Fibroblast of upper back skin (primary cell): ENCODE measurements at places on chromosomes 5 and 9.

- no peak for DNase-seq
These were observed 17.4 kb upstream of the LHX3 start for GRCh38 chr9:136222166-136222905.

DNA sequence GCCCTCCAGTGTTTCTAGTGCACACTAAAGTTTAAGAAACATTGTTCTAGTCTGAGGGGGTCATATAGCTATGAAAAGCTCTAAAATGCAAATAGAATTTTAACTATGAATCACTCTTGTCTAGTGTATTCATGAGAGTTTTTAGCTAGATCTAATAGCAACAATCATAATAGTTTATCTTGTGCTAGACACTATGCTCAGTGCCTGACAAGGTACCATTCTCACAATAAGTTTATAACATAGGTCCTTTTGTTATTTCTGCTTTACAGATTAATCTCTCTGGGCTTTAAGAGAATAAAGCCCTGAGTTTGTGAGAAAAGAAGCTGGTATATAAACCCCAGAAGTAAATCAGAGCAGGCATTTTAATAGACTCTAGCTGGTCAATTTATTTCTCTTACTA, 2120.7 kb downstream of the MAT2B start:
- no peak for DNase-seq

- peak; percentile 89 for DNase-seq
These were observed 80.6 kb upstream of the IL6ST start for GRCh38 chr5:56075361-56075760.

DNA sequence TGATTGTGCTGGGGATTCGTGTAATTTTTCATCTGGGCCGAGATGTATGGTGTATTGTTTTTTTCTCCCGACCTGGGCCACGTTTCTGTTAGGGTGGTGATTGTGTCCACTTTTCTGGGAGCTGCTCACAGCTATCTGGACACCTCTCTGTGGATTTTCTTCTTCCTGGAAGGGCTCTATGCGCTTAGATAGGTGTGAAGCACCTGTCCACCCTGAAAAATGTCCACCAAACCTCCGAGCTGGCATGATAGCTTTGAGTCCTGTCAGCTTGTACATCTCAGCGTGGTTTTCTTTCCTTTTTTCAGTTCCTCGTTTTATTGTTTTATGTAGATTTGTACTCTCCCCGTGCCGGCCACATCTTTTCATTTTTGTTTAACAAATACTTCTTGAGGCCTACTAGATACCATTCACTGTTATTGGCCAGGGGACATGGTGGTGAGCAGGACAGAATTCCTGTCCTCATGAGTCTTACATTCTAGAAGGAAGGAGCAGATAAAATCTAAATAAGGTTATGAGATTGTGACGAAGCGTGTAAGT, 1.1 kb downstream of the UGCG start:
- peak; percentile 16 for DNase-seq

GRCh38 chr5:50958852-50959457, 292.5 kb downstream of the PARP8 start:
- DNase-seq, result peak; percentile 27

GRCh38 chr5:143229896-143230675, 173.4 kb downstream of the NR3C1 start:
- peak; percentile 79 for DNase-seq

DNA sequence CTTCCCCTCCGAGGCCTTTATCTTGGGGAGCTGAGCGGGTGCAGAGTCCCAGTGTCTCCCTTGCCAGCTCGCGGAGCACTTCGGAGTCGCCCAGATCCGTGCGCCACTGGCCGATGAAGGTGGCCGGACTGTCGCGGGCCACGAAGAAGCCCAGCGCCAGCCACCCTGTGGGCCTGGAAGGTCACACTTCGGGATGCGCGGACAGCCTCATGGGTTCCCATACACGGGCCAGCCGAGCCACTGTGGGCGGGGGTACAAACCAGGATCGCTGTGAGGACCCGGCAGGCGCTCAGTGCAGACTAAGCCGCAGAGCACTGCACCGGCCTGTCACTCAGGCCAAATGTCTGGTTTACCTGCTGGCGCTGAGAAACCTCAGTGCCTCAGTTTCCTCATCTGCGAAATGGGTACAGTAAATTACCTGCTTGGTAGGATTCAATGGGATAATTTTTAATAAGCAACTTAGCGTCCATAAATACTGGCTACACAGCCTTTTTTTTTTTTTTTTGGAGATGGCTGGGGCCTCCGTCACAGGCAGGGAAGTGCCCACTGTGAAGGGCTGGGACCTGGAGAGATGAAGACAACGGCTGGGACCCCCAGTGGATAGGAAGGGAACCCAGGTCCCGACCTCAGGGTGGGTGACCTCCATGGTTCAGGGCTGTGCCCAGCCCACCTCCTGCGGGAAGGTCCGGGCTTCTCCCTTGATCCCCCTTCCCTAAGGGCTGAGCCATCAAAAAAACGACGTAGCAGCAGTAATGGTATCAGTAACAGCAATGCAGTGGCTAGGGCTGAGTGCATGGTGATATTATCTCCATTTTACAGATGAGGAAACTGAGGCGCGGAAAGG, 38.7 kb upstream of the CTSV start:
- DNase-seq, result no peak

DNA sequence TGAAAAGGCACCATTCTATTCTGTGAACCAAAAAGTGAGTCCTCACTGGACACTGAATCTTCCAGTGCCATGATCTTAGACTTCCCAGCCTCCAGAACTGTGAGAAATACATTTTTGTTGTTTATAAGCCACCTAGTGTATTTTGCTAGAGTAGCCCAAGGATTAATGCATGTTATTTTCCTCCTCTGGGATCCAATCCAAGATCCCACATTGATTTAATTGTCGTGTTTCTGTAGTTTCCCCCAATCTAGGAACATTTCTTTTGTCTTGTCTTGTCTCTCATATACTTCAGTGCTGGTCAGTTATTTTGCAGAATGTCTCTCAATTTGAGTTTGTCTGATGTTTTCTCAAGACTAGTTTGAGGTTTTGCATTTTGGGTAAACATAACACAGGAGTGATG, 36.4 kb downstream of the GDNF start:
- DNase-seq, result no peak

- DNase-seq, result no peak
These were observed 118.9 kb downstream of the LHX2 start for GRCh38 chr9:124130277-124131075.

DNA sequence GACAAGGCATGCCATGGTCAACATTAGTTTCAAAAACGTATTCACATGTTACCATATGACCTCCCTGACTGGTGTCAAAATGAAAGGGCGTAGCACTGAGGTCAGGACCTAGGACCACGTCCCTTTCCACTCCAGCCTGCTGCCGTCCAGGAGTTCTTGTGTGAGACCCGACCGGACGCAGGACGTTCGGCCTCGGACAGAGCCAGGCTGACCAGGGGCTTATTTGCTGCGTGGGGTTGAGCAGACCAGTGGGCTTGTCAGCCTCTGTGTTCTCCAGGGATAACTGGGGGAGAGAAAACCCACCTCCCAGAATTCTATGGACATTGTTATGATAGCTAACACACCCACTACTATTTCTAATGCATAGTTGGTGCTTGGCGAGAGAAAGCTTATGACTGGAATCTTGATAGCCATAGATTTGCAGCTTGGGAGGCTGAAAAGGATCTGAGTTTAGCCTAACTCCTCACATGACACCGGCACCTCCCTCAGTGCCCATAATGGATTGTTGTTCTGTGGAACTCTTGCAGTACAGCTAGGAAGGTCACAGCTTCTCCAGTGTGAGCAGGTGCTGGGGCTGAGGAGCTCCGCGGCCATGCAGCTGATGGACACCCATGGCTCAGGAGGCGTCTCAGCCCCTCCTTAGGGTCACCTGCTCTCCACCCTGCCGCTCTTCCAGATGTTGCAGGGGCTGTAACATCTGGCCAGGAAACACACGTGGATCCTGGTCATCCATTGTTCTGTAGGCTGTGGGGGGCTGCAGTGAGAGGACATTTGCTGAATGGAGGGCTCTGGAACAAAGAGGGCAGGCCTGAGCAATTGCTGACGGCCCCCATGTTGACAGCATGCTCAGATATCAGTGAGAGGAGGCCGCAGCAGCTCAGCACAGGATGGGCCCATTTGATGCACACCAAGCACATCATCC, 368.4 kb downstream of the IRX2 start:
- no peak for DNase-seq

DNA sequence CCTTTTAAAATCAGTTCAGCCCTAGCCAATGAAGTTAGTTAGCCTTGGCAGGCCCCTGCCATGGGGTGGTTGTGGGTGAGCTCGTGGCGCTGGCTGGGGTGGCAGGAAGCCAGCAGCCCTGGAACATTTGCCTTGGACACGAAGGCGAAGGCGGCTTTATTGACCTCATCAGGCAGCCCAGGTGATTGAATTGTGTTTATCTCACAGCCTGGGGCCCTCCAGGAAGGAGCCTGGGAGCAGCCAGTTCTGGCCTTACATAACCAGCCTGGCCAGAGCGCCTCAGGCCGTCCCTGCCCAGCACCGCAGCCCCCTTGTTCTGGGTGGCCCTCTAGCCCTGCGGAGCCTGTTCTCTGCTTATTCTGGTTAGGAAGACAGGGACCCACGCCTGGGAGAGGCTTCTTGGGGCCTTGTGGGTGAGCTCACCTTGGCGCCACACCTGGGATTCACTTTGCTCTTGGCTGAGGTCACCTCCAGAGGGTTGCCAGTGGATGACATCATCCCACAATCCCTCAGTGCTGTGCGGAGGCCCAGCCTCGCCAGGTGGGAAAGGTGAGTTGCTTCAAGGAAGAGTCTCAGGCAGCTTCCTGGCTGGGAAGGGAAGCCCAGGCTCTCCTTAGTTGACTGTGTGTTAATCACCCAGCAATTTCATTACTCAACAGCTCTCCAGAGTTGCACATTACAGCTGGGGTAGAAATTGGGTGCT, 54.4 kb upstream of the RPL26L1 start:
- peak; percentile 79 for DNase-seq

DNA sequence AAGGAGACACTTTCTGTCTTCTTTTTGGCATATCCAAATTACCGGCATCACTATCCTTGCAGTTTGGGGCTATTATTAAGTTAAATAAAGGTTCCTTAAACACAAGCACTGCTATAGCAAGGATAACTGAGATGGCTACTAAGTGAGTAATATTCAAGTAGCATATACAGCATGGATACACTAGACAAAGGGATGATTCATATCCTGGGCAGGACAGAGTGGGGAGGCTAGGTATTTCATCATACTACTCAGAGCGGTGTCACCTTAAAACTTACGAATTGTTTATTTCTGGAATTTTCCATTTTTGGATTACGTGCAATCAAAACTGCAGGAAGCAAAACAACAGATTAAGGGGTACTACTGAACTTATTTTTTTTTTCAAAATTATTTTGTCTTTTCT, 54.1 kb downstream of the FER start:
- DNase-seq, result peak; percentile 94

- peak; percentile 5 for DNase-seq
These were observed 470.7 kb downstream of the CDK5RAP2 start for GRCh38 chr9:120109242-120109641.

- no peak for DNase-seq
These were observed 6.6 kb downstream of the NINJ1 start for GRCh38 chr9:93127395-93127911.

- no peak for DNase-seq
These were observed 161.1 kb downstream of the EPB41L4A start for GRCh38 chr5:112257976-112258375.
